ENCODE measurements at places on chromosomes 2 and 18. TPM values are rescaled to one million over a fixed set of nuclear protein-coding genes. Genes with fewer than 3 reads are reported as not detected.

DNA sequence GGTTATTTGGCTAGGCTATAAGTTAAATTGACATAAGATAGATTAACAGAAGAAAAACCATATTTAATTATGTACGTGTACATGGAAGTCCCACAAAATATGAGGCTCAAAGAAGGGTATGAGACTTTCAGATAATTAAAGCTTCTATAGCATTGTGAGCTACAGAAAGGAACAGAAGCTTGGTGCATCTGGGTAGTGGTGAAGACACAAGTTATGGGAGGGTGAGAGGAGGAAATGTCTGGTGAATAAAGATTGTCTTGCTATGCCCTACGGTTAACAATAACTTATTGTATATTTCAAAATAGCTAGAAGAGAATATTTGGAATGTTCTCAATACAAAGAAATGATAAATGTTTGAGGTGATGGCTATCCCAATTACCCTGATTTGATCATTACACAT lies 6.8 kb upstream of the FAM124B start:
- no peak overlapping the region for H3K27ac ChIP-seq
- no peaks in the 10 kb centered on the region for H3K4me1 ChIP-seq
- no peak for DNase-seq
- no peaks in the 10 kb centered on the region for H3K27me3 ChIP-seq

DNA sequence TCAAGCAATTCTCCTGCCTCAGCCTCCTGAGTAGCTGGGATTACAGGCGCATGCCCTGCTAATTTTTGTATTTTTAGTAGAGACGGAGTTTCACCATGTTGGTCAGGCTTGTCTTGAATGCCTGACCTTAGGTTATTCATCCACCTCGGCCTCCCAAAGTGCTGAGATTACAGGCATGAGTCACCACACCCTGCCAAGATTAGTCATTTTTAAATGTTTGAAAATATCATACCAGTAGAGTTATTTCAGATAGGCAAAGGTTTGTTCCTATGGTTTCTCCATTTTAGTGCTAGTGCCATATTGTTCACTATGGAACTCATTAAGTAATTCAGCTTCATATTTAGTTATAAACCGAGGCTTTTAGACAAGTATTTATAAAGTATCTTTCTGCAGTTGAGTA lies 52.3 kb downstream of the HIBCH start:
- no peaks in the 10 kb centered on the region for H3K27me3 ChIP-seq
- peaks cover 7% of the 10 kb centered on the region for H3K36me3 ChIP-seq
- H3K4me1 ChIP-seq: peaks cover 24% of the 10 kb centered on the region
- peak overlapping the region; percentile 33 for H3K27ac ChIP-seq

- no peak overlapping the region for H3K4me3 ChIP-seq
- no peaks in the 10 kb centered on the region for H3K4me1 ChIP-seq
- no peak for DNase-seq
- no peaks in the 10 kb centered on the region for H3K36me3 ChIP-seq
These were observed 101.9 kb upstream of the SMIM21 start for GRCh38 chr18:75529394-75529793.

CD302 gene
- total RNA-seq: 8.5 TPM

EDAR gene
- total RNA-seq: 0.04 TPM

UGT1A5 gene
- not detected for total RNA-seq

- H3K4me3 ChIP-seq: no peak overlapping the region
- H3K27ac ChIP-seq: peak overlapping the region; percentile 96
- peaks cover 24% of the 10 kb centered on the region for H3K4me1 ChIP-seq
- H3K27me3 ChIP-seq: no peaks in the 10 kb centered on the region
- DNase-seq: peak; percentile 54
These were observed 349.2 kb downstream of the ADCYAP1 start for GRCh38 chr18:1253827-1254226.

- peaks cover 46% of the 10 kb centered on the region for H3K4me1 ChIP-seq
- H3K36me3 ChIP-seq: no peaks in the 10 kb centered on the region
- DNase-seq: peak; percentile 94
- no peak overlapping the region for H3K4me3 ChIP-seq
- H3K27ac ChIP-seq: peak overlapping the region; percentile 75
These were observed 5.1 kb downstream of the HNMT start for GRCh38 chr2:137969418-137969765.

TMEM37 gene
- total RNA-seq: 0.26 TPM

DNA sequence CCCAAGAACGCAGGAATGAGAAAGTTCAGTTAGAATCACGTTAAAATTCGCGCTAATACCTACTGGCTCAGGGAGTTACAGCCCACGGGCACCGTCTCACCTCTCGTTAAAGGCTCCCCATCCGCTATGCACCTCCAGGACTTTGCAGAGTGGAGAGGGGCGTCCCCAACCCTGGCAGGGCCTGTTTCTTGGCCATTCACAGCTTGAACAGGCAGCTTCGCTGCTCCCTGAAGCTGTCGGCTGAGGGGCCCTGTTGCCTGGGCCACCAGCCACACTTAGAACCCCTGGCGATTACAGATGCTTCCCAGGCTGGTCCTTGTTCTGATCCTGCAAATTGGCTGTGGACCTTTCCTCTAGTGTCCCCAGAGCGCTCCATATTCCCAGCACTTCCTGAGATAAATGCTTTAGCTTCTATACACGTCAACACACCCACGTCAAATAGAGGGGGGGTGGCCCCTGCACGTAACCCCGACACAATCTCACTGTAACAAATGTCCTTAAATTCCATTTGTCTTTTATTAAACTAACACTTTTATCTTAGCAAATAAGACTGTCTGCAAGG lies 16.8 kb upstream of the SNTG2 start:
- H3K27me3 ChIP-seq: peaks cover 54% of the 10 kb centered on the region
- H3K4me3 ChIP-seq: no peak overlapping the region
- H3K4me1 ChIP-seq: no peaks in the 10 kb centered on the region
- H3K36me3 ChIP-seq: no peaks in the 10 kb centered on the region

- DNase-seq: peak; percentile 82
- H3K4me1 ChIP-seq: peaks cover 7% of the 10 kb centered on the region
- H3K27ac ChIP-seq: no peak overlapping the region
- H3K36me3 ChIP-seq: no peaks in the 10 kb centered on the region
- H3K27me3 ChIP-seq: no peaks in the 10 kb centered on the region
These were observed 22.0 kb upstream of the UPP2 start for GRCh38 chr2:158079672-158080071.

DNA sequence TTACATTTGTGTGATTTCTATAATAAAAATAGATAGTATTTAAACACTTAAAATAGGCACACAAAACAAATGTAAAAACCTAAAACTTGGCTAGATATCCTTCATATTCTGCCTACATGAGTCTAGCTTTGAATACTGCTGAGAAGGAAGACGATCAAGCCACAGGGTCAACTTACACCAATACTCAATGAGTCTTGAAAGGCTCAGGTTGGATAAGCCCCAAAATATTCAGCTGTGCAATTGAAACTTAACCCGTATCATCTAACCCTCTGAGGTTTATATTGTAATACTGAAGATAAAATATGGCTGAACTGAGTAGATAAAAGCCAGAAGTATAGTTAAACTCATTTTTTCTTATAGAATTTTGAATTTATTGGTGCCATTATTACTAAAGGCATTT lies 313.0 kb upstream of the NRXN1 start:
- H3K4me1 ChIP-seq: no peaks in the 10 kb centered on the region
- H3K27me3 ChIP-seq: no peaks in the 10 kb centered on the region
- H3K4me3 ChIP-seq: no peak overlapping the region
- H3K36me3 ChIP-seq: no peaks in the 10 kb centered on the region
- no peak overlapping the region for H3K27ac ChIP-seq

GRCh38 chr2:95058466-95058988 lies 33.0 kb downstream of the MAL start:
- H3K27ac ChIP-seq: no peak overlapping the region
- no peak overlapping the region for H3K4me3 ChIP-seq
- H3K36me3 ChIP-seq: no peaks in the 10 kb centered on the region

STAT4 gene
- 2.2 TPM for total RNA-seq

- no peak for DNase-seq
- H3K27ac ChIP-seq: no peak overlapping the region
- peaks cover 26% of the 10 kb centered on the region for H3K4me1 ChIP-seq
- H3K27me3 ChIP-seq: no peaks in the 10 kb centered on the region
These were observed 64.4 kb upstream of the PGAP1 start for GRCh38 chr2:196990788-196991461.

RAB1A gene
- 96.9 TPM for total RNA-seq

DNA sequence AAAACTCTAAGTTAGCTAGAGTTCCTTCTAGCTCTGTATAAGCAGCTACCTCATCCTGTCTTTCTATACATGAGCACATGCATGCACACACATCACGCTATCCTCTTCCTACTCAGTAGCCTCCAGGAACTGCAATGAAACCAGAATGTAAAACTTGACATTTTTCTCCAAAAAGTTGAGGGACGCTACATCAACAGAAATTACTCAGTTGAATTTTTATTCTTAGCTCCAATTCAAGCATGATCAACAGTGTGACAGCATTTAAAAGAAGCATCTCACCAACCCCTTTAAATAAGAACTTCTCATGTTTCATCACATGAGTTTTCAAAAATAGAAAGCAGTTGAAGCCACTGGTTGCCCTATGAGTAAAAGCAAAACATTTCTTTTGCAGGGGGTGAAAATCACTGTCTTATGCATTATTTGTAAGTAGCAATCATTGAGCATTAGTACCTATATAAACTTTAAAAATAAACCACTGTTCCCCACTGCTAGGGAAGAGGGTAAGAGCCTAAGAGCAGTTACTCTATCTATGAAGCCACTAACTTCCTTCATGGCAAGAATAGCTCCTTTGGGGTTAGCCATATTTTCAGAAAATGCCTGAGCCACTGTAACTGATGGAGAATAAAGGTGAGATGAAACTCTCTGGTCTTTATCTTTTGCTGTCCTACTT lies 77.9 kb upstream of the ARL5A start:
- H3K36me3 ChIP-seq: no peaks in the 10 kb centered on the region
- peaks cover 62% of the 10 kb centered on the region for H3K27me3 ChIP-seq
- no peaks in the 10 kb centered on the region for H3K4me1 ChIP-seq
- H3K4me3 ChIP-seq: no peak overlapping the region

DNA sequence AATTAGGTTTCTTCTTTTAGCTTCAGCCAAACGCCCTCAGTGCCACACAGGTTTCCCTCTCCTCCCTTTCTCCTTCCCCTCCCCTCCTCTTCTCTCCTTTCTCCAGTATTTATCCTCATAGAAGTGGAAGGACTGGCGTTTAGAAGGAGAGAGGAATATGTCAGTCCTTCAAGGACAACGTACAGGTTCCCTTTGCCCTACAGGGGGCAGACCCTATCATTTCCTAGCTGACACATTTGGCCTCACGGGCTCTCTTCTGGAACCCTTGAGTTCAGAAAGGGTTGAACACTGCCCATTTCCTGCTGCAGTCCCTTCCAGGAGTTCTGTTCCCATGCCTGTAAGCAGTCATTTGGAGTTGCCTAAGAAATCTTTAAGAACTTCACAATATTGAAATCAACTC lies 46.1 kb downstream of the CDCA7 start:
- 0 out of 2 replicates have a peak overlapping the region, but pooled peaks have one; percentile 74 for H3K4me3 ChIP-seq
- DNase-seq: peak; percentile 18
- no peak overlapping the region for H3K27ac ChIP-seq
- H3K36me3 ChIP-seq: no peaks in the 10 kb centered on the region
- H3K27me3 ChIP-seq: no peaks in the 10 kb centered on the region

DNA sequence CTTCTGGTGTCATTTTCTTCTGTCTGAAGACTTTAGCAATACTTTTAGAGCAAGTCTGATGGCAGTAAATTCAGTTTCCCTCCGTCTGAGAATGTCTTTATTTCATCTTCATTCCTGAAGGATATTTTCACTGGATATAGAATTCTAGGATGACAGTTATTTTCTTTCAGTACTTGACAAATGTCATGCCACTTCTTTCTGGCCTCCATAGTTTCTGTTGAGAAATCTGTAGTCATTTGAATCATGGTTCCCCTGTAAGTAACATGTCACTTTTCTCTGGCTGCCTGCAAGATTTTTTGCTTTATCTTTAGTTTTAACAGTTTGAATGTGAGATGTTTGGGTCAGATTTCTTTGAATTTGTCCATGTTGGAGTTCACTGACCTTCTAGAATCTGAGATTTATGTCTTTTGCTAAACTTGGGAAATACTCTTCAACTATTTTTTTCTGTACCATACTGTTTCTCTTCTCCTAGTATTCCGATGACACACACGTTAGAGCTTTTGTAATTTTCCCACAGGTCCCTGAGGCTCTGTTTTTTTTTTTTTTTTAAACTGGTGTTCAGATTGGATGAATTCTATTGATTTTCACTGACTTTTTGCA lies 30.2 kb downstream of the RMND5A start:
- DNase-seq: no peak
- no peaks in the 10 kb centered on the region for H3K27me3 ChIP-seq
- H3K4me1 ChIP-seq: no peaks in the 10 kb centered on the region

DNA sequence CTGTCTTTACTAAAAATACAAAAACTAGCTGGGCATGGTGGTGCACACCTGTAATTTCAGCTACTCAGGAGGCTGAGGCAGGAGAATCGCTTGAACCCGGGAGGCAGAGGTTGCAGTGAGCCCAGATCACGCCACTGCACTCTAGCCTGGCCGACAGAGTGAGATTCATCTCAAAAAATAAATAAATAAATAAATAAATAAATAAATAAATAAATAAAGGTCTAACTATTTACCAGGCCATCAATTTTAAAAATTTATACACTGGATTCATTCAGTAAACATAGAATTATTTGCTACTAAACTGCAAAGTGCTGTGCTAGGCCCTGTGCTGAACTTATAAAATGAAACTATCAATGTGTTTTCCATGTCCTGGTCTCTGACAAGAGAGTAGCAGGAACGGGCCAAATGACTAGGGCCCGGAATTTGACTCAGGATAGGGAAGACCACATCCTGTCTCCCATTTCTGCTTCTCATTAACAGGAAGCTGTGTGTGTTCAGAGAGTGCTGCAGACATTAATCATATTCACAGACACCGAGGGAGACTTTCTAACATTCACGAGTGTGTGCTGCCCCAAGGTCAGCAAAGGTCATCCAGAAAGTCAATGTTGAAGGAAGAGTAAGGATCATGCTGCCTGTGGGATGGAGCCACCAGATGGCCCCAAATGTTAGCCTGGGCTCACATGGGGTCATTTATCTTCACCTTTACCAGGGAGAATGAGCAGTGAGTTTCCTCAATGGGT lies 95.8 kb downstream of the SPP2 start:
- peaks cover 15% of the 10 kb centered on the region for H3K4me1 ChIP-seq
- H3K27me3 ChIP-seq: no peaks in the 10 kb centered on the region
- no peak overlapping the region for H3K4me3 ChIP-seq
- H3K36me3 ChIP-seq: no peaks in the 10 kb centered on the region

- peaks cover 12% of the 10 kb centered on the region for H3K4me1 ChIP-seq
- H3K36me3 ChIP-seq: no peaks in the 10 kb centered on the region
- H3K27me3 ChIP-seq: no peaks in the 10 kb centered on the region
- no peak for DNase-seq
- H3K27ac ChIP-seq: no peak overlapping the region
These were observed 85.1 kb downstream of the ARL4C start for GRCh38 chr2:234411793-234412192.

GRCh38 chr18:45687621-45688020 lies 36.4 kb upstream of the SLC14A1 start:
- no peak overlapping the region for H3K27ac ChIP-seq
- H3K27me3 ChIP-seq: no peaks in the 10 kb centered on the region
- no peak overlapping the region for H3K4me3 ChIP-seq
- H3K36me3 ChIP-seq: no peaks in the 10 kb centered on the region

FER1L5 gene
- total RNA-seq: not detected

VAMP8 gene
- 141 TPM for total RNA-seq

DNA sequence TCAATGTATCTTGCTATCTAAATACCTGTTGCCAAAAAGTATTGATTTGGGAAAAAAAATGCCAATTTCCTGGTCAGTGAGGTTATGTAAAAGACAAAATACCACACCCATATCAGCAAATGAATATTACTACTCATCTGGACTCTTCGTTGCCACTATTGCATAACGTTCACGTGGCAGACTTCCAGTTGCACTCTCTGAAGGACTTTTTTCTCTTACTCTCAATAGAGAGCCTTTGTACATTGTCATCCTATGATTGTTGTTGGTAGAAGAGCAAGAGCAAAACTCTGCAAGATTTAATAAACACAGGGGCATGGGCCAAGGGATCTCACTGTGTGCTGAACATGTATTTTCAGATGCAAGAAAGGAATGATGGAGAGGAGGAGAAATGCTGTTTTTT lies 689.8 kb downstream of the MBD2 start:
- H3K36me3 ChIP-seq: no peaks in the 10 kb centered on the region
- H3K4me1 ChIP-seq: no peaks in the 10 kb centered on the region
- H3K27ac ChIP-seq: no peak overlapping the region
- no peak overlapping the region for H3K4me3 ChIP-seq

Measured in PC-3 (cell line).